Iris pigment epithelial cell (primary cell): ENCODE measurements at places on chromosomes 13 and 19.

DNA sequence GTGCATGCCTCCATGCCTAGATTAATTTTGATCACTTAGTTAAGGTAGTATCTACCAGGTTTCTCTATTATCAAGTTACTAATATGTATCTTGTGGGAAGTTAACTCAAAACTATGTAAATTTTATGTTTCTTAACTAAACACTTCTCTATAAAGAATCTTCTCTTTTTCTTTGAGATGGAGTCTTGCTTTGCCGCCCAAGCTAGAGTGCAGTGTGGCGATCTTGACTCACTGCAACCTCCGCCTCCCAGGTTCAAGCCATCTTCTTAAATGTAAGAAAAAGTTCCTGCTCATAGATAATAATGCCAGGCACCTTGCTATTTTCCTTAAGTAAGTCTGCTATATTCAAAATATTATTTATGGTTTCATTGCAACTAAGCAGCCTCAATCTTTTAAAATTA, 58.4 kb downstream of the ELF1 start:
- no peak for DNase-seq

GRCh38 chr13:25821776-25822175, 230.0 kb downstream of the SHISA2 start:
- DNase-seq: no peak

DNA sequence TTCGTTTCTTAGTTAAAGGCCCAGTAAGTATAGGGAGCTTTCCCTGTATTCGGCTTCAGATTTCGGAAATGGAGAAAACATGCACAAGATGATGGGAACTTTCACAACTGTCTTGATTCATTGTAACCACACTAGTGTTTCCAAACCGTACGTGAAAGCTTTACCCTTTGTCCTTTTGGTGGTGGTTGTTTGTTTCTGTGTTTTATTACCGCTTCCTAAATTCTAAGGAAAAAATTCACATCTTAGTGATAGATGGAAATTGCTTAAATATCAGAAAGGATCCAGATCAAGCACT, 504 bp upstream of the VWA8 start:
- peak; percentile 39 for DNase-seq

DNA sequence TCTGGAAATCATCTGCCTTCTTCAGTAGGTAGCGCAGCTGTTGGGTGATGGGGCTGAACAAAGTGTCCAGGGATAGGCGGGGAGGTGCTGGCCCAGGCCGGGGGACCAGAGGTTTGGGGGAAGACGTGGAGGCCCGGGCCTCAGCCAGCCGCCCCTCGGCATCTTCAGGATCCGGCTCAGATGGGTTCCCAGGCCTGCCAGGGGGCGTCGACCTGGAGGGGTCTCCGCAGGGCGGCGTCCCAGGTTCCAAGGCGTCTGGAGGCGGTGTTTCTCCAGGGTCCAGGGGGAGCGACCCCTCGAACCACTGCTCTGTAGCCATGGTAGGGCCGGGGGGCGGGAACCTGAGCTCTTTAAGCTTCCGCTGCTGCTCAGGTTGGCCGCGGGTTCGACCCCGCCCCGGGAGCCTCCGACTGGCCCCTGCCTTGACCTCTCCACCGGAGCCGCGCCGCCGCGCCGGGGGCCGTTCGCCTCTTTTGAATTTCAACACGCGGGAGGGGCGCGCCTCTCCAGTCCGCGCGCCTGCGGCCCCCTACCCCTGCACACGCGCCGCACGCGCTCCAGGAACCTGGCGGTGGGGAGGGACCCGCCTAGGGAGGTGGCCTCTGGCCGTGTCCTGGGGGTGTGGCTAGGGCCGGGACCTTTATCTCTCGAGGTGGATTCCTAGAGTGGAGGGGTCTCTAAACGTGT, at the start of gene C19orf67:
TSS of gene C19orf67 (minus strand) at position 475 of the 687 bp plus-strand sequence. CDS start at position 319, 156 bp downstream.
- DNase-seq: no peak

GRCh38 chr13:106551751-106552150, 16.2 kb downstream of the ARGLU1 start:
- no peak for DNase-seq

DNA sequence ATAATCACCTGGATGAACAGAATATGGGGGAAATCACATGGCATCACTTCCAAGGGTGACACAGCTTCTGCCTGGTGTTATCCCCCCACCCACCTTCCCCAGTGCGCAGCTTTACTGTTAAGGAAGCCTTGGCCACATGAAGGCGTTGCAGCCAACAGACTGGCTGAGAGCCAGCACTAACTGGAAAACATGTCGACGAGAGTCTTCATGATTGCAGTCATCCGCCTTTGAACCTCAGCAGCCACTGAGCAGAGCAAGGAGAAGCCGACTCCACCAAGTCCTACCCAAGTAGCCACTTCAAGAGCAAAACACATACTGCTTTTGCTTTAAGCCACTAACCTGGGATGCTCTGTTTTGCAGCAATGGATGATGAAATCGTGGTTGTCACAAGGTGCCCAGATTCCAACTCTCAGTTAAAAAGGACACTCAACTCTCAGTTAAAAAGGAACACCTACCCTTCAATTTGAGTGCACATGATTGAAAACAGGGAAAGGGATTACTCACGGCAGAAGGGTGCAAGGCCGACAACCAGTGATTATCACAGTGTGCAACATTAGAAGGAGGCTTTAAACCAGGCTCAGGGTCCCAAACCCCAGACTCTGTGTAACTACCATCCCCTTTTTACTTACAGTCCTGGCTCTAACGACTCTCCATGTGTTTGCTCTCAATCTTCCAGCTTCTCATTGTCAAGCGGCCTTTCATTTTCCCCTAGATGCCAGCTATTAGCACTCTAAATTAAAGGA, 149.1 kb downstream of the KLF12 start:
- no peak for DNase-seq

GRCh38 chr19:18399008-18399407, 1.6 kb upstream of the LRRC25 start:
- peak; percentile 79 for DNase-seq

DNA sequence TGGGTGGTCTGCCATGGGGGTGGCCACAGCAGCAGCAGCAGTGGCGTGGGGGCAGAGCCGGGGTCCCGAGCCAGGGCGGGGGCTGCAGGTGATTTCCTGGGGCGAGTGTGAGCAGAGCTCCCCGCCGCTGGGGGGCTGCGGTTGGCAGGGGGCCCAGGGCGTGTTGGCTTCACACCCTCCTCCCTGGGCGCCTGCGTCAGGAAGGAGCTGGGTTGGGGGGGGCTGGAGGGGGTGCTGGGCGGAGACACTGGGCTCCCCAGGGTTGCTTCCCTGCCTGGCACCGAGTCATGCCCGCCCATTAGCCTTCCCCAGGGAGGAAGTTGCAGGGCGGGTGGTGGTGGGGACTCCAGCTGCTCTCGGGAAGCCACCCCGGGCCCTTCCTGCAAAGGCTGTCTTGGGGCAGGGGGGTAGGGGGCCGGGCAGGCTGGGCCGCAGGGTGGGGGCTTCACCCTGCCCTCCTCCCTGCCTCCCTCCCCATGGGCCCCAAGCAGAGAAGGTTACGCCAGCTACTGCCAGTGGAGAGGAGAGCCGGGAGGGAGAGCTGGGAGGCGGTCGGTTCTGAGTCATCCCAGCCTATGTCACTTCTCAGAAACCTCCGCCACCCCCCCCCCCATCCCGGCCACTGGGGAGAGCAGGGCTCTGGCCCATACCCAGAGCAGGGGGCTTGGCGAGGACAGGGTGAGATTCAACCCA, 4.6 kb downstream of the MIDN start:
- peak; percentile 98 for DNase-seq

- no peak for DNase-seq
Observed at GRCh38 chr13:95301968-95302393, 730 bp upstream of the ABCC4 start.

GRCh38 chr19:55546822-55547614, 1.7 kb upstream of the SBK3 start:
- peak; percentile 93 for DNase-seq

DNA sequence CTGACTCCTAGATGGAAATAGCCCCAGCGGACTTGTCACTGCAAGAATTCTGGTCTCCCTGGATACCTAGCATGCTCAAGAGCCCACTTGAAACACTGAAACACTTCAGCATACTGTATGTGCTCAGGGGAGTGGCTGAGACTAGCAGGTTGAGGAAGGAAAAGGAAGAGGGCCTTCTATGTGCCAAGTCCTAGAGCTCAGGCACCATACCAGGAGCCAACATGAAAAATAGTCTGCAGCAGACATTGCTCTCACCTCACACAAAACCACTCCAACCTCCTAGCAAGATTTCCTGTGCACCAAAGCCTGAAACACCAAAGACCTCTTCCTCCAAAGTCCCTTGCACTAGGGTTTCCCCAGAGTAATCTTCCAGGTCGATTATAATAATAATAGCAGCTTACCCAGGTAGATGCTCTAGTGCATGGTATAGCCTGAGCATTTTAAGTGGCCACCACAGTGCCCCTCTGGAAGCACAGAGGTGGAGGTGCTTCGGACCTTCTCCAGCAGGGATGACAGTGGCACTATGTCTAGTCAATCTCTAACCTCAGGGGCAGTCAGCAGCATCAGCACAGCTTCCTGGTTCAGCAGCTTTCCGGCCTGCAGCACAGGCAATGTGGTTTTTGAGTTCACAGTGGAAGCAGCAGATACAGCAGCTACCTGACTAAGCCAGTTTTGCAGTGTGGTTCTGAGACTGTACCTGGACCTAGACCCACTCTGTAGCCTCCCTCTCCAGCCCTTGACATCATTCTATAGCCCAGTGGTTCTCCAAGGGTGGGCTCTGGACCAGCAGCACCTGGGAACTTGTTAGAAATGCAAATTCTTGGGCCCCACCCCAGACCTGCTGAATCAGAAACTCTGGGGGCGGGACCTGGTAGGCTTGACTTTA, 45.6 kb upstream of the UBE2L5 start:
- DNase-seq: no peak

GRCh38 chr19:48543121-48543710, 8.8 kb upstream of the SULT2B1 start:
- peak; percentile 16 for DNase-seq

GRCh38 chr19:703329-703650, 5.4 kb upstream of the PALM start:
- DNase-seq: no peak

DNA sequence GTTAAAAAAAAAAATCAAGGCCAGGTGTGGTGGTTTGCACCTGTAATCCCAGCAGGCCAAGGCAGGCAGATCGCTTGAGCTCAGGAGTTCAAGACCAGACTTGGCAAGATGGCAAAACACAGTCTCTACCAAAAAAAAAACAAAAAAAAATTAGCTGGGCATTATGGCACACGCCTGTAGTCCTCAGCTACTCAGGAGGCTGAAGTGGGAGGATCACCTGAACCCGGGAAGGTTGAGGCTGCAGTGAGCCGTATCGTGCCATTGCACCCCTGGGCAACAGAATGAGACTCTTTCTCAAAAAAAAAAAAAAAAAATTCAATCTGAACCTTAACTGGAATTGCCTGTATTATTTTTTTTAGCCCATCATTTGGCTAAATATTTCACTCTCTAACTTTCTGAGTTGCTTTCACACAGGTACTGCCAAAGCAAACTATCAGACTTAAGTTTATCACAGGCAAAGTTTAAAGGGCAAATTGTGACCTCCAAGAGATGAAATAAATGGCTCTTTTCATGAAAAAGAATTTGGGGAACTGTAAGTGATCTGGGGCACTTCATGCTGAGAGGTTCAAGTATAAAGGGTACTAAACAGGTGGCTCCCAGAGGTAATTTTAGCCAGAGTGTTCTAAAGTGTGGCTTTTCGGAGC, 14.7 kb upstream of the SLC25A30 start:
- DNase-seq: no peak

- DNase-seq: peak; percentile 28
Observed at GRCh38 chr13:59276436-59276835, 887.3 kb downstream of the DIAPH3 start.

GRCh38 chr13:29402166-29402636, 193.3 kb downstream of the SLC7A1 start:
- DNase-seq: peak; percentile 30

DNA sequence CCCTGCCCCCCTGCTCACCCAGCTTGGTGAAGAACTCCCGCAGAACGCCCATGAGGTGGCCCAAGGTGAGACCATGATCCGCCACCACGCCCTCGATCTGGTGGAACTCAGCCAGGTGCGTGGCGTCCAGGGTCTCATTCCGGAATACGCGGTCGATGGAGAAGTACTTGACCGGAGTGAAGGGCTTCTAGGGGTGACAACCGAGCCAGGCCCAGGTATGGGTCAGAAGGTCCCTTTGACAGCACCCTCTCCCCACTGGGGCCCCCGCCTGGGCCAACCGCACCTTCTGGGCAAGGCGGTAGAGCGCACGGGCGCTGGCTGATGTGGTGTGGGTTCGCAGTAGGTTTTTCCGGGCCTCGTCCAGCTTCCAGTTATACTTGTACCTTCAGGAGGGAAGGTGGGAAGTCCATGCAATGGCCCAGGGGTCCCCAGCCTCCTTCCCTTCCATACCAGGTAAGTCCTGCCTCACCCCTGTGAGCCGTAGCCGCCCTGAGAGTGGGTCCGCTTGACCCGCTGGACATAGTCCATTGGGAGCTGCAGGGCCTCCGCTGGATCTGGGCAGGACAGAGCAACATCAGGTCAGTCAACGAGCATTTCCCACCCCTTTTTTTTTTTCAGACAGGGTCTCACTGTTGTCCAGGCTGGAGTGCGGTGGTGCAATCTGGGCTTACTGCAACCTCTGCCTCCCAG, 5.7 kb upstream of the SYCE2 start:
- DNase-seq: no peak

DNA sequence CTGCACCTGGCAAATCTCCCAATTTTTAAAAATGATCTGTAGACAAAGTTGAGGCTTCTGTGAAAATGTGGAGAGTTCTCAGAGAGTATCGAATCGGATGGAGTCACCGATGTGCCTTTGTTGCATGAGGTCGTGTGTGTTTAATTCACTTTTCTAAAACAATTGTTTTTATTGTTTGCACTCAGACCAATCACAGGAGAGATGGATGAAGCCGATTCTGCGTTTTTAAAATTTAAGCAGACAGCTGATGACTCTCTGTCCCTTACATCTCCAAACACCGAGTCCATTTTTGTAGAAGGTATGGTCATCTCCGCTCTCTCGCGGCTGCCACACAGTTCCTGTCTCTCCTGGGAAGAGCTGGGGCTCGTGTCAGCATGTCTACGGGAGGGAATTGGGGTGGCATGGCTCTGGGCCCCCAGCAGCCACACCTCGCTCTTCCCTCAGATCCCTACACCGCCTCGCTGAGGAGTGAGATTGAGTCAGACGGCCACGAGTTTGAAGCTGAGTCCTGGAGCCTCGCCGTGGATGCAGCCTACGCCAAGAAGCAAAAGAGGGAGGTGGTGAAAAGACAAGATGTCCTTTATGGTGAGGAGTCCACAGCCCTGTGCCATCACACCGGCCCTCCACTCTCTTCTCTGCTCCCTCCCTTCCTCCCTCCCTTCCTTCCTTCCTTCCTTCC, 47.2 kb downstream of the PEX11G start:
- no peak for DNase-seq
